ENCODE measurements at places on chromosomes 5 and 9.

DNA sequence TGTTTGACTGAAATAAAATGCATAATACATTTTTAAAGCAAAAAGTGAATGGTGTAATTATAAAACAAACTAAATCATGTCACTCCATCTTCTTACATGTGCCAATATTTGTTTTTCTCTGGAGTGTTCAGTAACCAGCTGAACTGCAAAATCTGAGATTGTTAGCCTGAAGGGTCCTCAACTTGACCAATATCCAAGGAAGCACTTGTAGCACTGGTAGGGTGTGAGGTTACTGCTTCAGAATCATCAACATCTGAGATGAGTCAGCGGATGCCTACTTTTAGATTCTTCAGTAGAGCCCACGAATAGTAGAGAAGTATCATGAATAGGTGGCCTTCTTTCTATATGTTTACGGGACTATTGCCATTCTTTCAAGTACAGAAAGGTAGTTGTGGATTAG lies 226.7 kb downstream of the TLE4 start:
- DNase-seq: no peak

DNA sequence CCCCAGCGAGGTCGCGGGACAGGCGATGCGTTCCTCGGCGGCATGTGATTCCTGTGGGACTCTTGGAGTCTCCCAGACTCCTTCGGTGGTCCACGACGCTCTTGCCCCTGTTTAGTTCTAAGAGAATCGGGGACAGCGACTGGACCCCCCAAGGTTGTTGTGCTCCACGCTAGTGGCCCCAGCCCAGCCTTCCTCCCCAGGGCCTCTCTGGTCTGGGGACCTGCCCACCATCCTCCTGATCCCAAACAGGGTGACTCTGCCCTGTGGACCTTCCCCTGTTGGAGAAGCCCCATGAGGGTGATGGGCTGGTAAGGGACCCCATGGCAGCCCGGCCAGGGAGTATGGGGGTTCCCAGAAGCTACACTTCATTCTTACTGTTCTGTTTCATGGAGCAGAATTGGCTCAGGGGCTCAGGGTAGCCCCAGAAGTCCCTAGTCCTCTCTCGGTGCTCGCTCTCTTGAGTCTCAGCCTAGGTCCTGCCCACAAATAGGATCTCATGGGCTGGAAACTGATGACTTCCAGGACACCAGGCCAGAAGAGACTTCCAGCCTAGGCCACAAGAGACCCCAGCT lies 880 bp downstream of the CARD19 start:
- no peak for DNase-seq

DNA sequence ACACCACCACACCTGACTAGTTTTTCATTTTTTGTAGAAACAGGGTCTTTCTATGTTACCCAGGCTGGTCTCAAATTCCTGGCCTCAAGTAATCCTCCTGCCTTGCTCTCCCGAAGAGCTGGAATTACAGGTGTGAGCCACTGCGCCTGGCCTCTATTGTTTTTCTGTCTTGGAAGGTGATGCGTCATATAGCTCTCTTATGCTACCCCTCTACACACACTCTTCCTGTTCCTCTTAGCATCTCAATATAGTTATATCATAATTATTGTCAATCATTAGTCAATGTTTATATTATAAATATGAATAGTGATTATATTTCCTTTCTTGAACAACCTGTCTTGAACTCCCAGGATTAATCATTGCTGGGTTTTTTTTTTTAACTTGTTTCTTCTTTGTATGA lies 7.3 kb downstream of the PKD2L2 start:
- no peak for DNase-seq

DNA sequence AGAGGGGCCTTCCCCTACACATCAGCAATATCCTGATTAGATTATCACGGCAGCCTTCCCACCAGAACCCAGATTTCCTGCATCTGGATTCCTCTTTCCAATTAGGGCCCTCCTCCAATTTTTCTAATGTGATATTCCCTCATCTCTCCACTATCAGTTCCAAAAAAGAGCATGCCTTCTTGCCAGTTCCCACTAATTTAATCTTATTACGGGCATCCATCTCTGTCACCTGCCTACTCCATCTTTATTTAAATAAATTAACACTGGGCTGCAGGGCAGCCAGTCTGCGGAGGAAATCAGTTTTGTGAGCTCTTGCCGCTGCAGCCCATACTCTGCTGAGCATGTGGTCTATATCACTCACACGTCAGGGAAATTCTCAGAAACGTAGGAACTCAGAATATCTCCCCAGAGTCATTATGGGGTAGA lies 16.6 kb upstream of the FBP2 start:
- DNase-seq: no peak

DNA sequence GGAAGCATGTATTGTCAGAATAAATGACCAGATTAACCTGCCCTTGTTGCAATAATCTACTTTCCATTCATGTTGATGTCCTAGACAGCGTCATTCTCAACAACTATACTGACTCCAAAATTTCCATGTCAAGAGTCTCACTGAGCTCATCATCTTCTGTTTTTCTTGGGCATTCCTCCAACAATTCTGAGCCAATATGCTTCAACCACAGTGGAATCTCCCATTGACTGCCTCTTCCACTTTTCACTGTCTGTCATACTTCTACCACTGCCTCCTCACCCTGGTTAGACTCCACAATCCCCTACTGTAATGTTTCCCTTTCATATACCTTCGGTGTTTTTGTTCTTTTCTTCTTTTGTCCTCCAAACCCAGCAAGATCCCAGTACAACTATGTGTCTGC lies 162.8 kb downstream of the TLE1 start:
- no peak for DNase-seq

DNA sequence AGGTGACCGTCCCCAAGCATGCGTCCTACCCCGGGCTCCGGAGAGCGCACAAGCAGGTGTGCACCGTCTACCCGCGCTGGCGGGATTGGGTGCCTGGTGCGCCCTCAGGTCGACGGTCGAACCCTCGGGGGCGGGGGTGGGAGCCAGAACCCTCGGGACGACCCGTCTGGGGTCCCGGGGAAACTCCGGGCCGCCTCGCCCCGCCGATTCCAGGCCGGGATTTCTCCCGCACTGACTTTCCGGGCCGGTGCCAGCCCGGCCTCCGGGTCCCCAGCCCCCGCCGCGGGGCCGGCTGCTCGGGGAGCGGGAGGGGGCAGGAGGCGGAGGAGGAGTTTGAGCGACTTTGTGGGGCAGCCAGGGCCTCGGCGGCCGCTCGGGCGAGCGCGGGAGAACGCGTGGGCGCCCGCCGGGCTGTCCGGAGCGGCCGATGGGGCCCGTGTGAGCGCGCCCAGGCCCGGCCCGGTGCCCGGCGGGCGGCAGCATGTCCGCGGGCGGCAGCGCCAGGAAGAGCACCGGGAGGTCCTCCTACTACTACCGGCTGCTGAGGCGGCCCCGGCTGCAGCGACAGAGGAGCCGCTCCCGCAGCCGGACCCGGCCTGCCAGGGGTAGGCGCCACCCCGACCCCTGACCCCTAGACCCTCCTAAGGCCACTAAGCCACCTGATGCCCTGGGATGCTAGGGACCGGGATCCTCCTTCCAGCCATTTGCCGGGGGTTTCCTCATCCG lies at the start of gene DAB2IP:
Gene DAB2IP (plus strand): TSS at position 340 of the 726 bp plus-strand sequence. CDS start 142 bp downstream, at position 482.
- DNase-seq: peak; percentile 44

DNA sequence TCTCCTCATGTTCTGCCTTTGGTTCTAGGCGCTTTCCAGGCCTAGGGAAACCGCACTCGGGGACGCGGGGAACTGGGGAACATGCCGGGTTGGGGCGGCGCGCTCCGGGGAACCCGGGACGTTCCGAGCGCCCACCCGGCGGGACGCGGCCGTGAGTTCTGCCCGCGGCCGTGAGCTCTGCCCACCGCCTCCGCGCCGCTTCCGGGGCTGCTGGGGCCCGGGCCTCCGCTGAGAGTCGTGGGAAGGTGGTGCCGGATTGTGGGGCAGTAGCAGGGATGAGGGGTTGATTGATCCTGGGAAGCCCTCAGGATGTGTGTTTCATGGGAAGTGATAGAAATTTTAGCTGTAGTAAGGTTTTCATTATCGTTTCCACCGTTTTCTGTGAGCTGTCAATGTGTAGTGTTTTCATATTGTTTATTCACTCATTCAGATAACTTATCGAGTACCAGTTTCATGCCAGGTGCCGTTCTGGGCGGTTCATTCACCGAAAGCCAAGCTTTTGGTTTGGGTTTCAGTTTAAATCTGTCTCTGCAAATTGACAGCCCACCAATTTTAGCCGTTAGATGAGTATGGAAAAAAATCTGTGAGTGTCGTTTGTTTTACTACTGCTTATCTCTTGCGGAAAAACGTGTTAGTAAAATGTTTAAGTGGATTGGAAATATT lies 657 bp downstream of the MTRR start:
- no peak for DNase-seq

GRCh38 chr5:175385691-175386362 lies 58.2 kb downstream of the DRD1 start:
- DNase-seq: no peak

DNA sequence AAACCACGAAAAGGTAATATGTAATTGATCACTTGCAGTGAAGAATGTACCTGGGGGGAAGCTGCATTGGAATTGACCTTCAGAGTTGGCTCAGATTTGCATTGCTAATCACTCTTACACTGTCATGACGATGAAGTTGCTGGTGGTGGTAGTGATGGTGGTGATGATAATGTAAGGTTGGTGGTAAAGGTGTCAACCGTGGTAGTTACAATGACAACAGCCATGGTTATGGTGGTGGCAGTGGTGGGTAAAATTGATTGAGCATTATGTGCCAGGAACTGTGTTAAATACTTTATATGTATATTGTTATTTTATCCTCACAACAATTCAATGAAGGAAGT lies 282.4 kb downstream of the NR3C1 start:
- no peak for DNase-seq

DNA sequence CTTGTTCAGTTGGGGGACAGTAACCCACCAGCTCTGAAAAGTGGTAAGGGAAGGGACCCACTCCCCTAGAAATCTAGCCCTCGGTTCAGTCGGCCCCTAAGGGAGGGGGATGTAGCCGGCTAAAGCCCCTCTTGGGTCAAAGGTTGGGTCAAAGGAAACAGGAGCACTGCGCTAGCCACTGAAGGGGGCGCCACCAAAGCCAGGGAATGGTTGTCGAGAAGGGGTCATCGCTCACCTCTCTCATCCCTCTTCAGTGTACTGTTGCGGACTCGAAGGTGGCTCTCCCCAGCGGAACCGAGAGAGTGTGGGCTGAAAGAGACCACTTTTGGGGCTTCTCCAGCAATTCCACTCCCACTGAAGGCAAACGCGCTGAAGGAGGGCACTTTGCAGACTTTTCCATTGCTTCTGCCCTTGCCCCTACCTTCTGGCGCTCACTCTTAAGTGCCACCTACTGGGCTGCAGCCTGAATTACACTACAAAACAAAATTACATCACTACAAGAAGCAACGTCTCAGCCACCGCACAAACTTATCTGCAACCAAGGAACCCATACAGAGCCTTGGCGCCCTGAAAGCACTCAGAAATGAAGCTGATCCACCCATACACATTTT lies 396.9 kb downstream of the PDE4D start:
- DNase-seq: no peak

DNA sequence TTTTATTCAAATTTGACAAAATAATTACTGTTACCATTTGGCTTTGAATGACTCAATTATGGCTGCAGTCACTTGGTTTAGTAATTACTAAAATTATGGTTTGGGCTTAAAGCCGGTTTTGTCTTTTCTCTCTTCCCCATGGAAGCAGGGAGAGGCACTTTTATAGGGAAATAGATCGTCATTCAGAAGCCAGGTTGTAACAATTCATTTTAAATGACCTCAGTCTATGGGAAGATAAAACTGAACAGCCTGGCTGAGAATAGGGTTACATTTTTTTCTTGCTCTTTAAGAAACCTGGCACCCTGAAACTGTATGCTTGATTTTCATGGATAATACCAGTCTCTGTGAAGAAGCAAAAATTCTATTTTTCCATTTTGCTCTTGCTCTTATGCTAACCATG lies 169.8 kb downstream of the SMC2 start:
- no peak for DNase-seq

GRCh38 chr5:141521244-141521781 lies 32.4 kb downstream of the PCDHGC5 start:
- peak; percentile 50 for DNase-seq

- no peak for DNase-seq
Observed at GRCh38 chr9:128088253-128088945, 20.4 kb downstream of the SLC25A25 start.

GRCh38 chr9:126616521-126616976 lies 2.8 kb downstream of the LMX1B start:
- no peak for DNase-seq

GRCh38 chr9:134408389-134408788 lies 82.1 kb downstream of the RXRA start:
- DNase-seq: no peak

DNA sequence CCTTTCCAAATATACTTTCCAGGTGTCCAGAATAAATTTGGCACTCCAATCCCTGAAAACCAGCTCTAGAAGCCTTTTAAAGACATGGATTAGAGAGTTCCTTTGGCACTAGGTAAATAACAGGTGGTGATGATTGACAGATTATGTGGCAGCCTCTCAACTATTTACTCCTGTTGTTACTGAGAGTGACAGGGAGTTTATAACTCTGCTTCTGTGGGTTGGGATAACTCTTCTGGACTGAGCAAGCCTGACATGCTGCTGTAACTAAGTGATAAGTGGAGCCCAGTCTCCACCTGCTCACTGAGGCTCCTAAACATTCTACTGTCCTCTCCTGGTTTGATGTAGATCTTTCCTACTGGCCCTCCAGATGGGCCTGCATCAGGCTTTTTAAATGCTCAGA lies 693.2 kb upstream of the FTMT start:
- DNase-seq: no peak

DNA sequence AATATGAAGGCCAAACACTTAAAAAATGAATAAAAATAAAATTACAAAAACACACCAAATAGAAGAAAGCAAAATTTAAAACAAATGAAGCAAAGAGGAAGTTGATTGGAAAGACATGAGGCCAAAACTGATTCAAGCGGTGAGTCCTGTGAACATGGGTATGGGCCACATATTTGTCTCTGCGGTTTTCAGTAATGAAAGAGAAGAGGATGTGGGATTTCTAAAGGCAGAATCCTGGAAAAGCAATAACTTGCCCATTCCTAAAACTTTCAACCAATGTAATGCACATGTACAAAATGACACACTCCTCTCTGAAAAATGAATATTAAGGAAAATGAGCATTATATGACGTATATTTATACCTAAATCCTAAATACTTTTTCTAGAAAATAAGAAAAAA lies 263.7 kb downstream of the SEMA5A start:
- no peak for DNase-seq

- DNase-seq: no peak
Observed at GRCh38 chr9:135591506-135592330, 30.2 kb downstream of the PAEP start.

- no peak for DNase-seq
Observed at GRCh38 chr5:173314166-173314952, 13.9 kb downstream of the STC2 start.

Measured in occipital lobe (tissue), 3 donors.